ENCODE measurements at places on chromosomes 7 and 10.

DNA sequence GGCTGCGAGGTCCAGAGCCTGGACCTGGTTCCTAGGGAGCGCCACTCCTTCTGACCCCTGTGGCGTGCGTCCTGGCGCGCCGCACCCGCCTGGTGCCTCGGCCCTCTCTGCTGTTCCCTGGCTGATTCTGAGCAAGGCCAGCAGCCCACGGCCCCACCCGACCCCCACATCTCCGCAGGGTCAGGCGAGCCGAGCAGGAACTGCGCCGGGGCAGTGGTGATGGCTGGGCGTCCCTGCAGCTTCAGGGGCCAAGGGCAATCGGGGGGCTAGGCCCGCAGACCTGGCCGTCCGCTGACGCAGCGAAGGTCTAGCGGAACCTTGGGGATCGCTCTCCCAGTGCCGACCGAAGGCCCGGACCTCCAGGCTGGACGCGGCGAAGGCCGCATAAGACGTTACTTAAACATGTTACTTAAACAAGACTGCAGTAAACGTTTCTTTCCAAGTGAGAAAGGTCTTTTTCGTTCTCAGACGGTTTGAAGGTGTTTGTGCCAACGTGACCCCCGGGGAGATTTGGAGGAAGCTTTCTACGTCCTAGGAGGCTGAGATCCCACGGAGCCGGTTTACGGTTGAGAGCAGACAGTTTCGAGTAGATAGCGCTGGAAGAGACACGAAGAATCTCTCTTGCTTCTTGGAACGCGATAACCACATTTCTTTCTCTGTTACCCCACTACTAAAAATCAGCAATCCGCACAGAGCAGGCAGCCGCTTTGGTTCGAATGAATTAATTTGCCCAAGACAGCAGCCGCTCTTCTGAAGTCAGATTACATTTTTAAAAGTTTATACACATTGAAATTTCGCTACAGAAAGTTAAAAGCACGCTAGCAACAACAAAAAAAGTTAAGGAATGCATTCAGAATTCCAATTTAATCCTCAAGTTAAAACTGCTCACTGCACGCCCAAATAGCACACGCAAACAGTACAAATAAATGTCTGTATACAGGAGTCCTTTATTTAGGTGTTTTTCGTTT lies 4.9 kb upstream of the NKX2-3 start:
- no peak for DNase-seq

DNA sequence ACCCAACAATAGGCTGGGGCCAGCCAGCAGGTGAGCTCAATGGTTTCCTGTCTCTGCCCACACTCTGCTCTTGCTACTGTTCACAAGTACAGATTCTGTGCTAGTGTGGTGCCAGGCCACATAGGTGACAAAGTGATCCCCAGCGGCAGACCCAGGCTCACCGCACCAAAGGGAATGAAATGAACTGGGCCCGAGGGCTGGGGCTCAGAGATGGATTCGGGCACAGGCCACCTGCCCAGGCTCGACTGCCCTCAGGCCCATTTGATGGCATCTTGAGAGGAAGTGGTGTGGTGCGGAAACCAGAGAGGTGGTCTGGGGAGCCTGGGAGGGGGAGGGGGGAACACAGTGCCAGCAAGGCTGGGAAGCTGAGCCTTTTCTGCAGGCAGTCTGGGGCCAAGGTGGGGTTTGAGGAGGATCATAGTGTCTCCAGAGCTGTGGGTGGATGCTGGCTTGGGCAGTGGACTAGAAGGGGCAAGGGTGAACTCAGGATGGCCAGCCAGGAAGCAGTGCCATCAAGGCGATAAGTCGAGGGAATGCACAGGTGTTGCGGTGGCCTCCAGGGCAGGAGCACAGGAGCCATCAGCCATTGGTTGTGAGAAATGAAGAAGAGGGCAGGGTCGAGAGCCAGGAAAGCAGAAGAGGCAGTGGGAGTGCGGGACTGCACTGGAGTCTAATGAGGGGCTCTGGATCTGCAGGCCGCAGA lies 85.2 kb downstream of the ARHGAP22 start:
- no peak for DNase-seq

DNA sequence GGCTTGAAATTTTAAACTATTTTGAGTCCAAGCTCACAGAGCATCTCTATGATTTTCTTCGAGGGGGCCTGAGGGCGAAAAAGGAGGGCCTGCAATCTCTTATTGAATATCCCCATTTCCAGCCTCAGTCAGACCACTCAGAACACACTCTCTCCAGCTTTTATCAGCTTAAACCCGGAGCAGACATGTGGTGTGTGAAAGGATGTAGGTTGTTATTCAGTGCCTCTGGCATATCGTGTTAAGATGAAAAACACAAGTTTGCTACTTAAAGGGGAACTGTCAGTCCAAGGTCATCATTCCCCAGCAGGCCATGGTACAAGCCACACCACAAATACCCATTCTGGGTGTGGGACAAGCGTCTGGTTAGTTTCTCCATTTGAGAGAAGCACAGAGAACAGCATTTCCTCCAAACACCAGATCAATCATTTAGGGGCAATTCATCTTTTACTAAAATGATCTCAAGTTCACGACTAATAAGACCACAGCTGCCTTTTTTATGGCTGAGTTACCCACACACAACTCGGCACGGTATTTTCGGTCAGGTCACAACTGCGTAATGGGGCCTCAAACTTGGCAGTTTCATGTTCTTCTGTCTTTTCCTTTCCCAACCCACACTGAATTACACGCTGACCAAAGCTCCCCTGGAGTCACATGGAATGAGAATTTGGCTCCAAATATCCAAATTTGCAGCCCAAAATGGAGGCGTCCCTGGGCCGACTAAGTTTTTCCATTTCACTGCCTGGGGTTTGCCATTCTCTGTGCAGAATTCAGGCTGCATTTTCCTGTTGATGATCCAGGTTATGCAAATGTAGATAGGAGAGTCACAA lies 188.4 kb downstream of the SEM1 start:
- no peak for DNase-seq

- no peak for DNase-seq
Observed at GRCh38 chr10:15796762-15797161, 63.5 kb downstream of the MINDY3 start.

- DNase-seq, result no peak
Observed at GRCh38 chr7:15972862-15973275, 286.4 kb upstream of the MEOX2 start.

GRCh38 chr10:116590590-116591444 lies at the start of gene PNLIPRP1:
PNLIPRP1 (plus strand) TSS chr10:116590959; CDS start chr10:116591130, 171 bp downstream.
- no peak for DNase-seq

- DNase-seq, result no peak
Observed at GRCh38 chr7:44279731-44280505, 45.5 kb downstream of the CAMK2B start.

DNA sequence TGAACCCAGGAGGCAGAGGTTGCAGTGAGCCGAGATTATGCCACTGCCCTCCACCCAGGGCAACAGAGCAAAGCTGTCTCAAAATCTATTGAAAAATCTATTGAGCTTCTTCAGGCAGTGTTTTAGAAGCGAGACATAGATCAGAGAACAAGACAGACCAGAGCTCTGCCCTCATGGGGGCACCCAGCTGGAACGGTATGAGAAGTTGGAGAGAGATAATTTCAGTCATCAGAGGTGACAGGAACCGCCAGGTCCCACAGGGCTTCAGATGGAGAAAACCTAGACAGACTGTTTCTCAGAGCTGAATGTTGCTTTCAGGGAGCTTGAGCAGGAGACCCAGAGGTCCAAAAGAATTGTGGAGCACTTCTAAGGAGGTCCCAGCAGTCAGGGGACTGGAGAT lies 14.2 kb upstream of the GTF2IRD1 start:
- no peak for DNase-seq

DNA sequence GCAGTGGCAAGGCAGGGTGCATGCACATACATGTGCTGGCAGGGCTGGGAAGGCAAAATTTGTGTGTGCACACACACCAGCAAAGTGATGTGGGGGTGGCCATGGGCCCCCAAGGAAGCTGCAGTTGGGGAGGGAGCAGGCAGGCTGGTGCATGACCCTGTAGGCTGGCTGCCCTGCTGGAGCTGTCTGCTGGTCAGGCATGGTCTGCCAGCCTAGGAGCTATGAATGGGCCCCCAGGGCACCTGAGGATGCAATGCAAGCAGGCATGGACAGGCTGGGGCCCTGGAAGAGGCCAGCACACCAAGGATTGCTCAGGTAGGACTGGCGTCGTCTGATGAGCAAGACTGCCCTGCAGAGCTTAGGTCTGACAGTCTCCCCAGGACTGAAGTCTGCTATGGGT lies 18.2 kb upstream of the PPP1R3A start:
- no peak for DNase-seq

DNA sequence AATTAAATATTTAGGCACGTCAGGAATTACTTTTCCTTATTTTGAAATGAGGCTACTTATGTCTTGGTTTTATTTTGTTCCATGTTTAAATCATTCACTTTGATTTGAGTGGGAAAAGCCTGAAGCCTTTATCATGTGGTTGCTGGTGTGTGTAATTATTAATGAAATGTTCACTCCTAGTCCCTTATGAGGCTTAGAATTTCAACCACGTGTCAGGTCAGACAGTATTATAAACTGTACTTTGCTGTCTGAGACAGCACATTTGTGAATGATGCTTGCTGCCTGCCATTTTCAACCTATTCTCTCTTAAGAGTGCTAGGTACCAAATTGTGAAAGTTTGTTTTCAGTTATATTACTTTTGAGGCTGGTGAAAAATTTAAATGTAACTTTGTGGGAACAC lies 58.9 kb downstream of the COL17A1 start:
- DNase-seq, result no peak

DNA sequence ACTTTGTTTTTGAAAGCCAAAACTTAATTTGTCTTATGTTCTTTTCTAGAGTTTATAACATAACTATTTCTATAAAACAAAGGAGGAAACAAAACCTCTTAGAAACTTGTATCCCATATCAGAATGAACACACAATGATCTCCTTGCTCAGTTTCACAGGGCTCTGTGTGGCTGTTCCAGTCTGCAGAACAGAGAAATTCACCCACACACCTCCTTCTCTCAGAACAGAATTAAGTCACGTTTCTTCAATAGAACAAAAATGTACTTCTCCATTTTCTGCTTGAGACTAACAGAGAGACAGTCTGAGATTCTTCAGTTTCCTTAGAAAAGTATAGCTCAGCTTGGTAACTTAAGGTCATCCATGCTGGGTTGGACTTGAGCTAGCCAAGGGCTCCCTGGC lies 15.8 kb upstream of the DOCK1 start:
- peak; percentile 20 for DNase-seq

- no peak for DNase-seq
Observed at GRCh38 chr7:46830-47140, 145.6 kb upstream of the FAM20C start.

GRCh38 chr7:106367018-106367420 lies 82.2 kb upstream of the NAMPT start:
- DNase-seq, result peak; percentile 32

- DNase-seq, result no peak
Observed at GRCh38 chr10:96513305-96513697, 425 bp downstream of the TLL2 start.

DNA sequence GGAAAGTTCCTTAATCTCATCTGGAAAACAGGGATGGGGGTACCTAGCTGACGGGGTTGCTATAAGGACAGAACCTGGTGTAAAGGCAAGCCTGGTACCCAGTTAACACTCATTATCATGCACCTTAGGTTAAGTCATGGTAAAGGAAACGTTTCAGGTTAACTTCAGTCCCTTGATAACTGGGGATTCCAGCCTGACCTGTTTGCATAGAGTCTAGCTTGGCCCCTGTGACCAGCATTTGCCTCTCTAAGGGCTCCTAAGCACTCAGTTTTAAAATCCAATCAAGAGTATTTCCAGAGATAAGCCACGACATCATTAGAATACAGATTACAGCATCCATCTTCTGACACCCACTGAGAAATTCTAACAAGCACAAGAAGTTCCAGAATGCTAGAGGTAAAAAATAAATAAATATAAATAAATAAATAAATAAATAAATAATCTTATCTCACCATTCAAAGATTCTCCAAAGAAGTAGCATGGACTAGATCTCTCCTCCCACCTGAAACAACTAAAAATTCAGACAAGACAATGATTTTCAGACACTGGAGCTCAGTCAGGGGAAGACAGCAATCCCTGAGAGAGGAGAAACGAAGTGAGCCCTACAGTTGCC lies 184.6 kb downstream of the KCNMA1 start:
- DNase-seq, result no peak

DNA sequence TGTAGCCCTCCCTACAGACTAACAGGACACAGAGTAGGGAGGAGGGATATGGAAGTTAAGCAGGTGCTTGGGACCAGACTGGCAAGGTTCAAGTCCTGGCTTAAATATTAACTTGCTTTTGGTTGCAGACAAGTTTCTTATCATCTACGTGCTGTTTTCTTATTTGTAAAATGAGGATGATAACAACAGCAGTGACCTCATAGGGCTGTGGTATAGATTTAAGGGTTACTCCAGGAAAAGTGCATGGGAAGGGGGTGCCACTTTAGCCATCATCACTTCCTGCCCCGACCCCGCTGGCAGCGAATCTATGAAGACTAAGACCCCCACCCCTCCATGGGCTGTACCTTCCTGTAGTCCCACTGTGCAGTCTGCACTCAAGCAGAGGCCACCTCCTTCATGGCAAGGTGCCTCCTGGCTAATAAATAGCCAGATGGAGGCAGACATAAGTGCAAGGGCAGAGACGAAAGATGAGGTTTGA lies 250.2 kb downstream of the COBL start:
- DNase-seq, result no peak

DNA sequence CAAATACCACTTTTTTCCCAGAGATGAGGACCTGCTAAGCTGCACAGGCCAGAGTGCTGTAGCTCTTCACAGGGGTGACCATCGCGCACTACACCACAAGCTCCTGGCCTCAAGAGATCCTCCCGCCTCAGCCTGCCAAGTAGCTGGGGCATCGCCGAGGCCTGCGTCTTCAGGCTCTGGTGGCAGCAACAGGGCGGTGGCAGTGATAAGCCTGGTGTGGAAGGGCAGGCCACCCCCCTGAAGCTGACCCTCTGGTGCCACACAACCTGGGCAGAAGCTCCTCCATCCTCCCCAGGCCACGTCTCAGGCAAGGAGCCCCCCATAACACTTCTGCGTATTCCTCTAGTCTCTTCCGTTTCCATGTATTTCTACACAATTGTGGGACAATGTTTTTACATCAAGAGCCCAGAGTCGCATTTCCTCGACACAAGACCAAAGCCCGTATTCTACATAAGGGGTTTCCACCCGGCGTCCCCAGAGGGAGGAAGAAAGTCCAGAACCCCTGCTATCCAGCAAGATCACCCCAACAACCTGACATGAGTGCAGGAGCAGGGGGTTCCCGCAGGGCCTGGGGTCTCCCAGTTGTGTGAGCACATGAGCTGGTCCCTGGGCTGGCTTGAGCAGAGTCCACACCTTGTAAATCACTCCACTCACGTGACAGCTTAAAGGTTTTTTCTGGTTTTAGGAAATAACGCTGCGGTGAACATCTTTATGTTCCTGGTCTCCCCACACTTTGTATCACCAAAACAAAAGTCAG lies 37.6 kb upstream of the NCAPG2 start:
- DNase-seq, result no peak

DNA sequence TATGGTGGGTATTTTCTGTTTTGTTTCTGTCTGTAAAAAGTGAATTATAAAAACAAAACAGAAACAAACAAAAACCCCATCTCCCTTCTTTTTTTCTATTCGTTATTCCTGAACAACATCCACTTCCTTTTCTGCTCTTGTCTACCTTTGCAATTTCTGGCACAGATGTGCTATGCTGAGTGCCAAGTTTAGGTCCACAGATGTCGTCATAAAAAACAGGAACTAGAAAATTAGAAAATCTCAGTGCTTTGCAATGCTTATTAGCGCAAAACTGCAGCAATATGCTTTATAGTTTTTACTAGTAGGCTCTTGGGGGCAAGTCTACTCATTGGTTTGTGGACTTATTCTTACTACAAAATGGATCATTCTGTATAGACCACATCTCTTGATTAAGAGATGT lies 94.2 kb upstream of the PRKCQ start:
- DNase-seq, result peak; percentile 78

Data from RPMI8226 (cell line).